ENCODE measurements at places on chromosomes 6 and 20.

- DNase-seq, result no peak
These were observed 38.5 kb downstream of the RBM38 start for GRCh38 chr20:57429580-57430200.

DNA sequence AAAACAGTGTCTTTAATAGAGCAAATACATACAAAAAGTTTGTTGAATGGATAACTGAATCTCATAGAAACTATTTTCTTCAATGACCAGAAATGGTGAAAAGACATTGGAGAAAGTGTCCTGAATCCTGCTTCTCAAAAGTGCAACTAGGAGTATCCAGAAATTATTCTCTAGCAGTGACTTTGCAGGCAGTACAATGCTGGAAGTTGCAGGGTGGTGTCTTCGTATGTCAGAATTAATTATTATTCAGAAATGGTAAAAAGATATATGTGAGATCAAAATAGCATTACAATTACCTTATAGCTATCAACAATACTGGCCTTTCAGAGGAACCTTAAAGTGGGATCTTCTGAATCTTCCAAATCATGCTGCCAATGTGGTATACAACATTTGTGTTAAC lies 10.0 kb downstream of the FRK start:
- DNase-seq, result no peak

DNA sequence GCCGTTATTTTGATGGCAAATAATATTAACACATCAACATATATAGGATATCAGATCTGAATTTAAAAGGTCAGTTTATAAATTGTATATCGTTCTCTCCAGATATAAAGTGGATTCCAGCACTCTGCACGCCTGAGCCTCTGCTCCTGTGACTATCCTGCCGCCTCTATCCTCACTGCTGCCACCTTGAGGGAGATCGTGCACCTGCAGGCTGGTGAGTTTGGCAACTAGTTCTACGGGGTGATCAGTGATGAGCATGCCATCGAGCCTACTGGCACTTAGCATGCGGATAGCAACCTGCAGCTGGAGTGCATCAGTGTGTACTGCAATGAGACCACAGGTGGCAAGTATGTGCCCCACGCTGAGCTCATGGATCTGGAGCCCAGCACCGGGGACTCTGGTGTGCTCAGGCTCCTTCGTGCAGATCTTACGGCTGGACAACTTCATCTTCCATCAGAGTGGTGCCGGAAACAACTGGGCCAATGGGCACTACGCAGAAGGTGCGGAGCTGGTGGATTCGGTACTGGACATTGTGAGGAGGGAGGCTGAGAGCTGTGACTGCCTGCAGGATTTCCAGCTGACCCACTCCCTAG lies 84.9 kb downstream of the FBXO5 start:
- DNase-seq, result no peak

GRCh38 chr6:53244399-53244931 lies 95.8 kb upstream of the GCM1 start:
- DNase-seq, result no peak

- no peak for DNase-seq
These were observed 44.5 kb upstream of the STMND1 start for GRCh38 chr6:17057322-17057721.

DNA sequence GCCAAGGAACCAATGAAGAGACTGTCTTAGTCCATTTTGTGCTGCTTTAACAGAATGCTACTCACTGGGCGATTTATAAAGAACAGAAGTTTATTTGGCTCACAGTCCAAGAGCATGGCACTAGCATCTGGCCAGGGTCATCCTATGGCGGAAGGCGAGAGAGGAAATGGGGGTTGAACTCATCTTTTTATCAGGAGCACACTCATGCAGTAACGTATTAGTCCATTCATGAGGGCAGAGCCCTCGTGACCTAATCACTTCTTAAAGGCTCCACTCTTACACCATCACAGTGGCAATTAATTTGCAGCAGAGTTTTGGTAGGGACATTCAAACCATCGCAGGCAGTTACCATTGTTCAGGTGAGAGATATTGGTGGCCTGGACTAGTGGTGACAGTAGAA lies 8.5 kb downstream of the ARFGEF2 start:
- DNase-seq, result no peak

DNA sequence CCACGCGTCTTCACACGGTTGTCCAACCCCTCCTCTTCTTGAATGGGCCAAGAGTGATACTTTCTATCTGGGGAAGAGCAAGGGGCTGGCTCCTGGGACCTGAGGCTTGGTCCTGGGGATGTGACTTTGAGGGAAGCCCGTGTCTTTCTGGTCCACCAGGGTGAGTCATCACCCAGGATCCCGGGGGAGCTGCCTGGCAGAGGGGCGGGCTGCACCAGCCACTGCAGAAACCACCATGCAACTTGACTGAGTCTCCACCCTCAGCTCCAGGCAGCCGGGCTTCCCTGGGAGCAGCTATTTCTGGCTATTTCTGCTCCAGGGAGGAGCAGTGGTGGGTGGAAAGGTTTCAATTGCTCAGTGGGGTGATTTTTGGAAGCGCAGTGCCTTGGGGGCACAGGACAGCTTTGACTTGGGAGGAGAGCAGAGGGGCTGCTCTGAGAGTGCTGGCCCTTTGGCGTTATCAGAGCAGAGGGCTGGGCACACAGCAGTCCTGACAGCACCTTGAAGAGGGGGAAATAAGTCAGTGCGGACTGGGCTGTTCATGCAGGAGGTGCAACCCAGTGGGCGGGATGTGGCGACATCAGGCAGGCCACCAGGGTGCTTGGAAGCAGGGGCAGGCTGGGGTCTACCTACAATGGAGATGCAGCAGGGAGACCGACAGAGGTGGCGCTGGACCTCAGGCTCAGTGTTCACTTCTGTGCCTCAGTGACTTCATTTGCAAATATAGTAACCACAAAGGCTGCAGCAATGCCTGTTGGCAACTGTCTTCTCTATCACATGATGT lies 45.1 kb upstream of the FAM83D start:
- no peak for DNase-seq

GRCh38 chr20:19411811-19412210 lies 199.4 kb downstream of the SLC24A3 start:
- no peak for DNase-seq

GRCh38 chr6:99467509-99468106 lies 42.5 kb upstream of the PNISR start:
- no peak for DNase-seq

GRCh38 chr6:6701864-6702263 lies 113.3 kb downstream of the LY86 start:
- no peak for DNase-seq

GRCh38 chr6:13331516-13332348 lies 3.4 kb upstream of the TBC1D7 start:
- no peak for DNase-seq

- DNase-seq, result no peak
These were observed 82.6 kb upstream of the PREP start for GRCh38 chr6:105485456-105485855.

DNA sequence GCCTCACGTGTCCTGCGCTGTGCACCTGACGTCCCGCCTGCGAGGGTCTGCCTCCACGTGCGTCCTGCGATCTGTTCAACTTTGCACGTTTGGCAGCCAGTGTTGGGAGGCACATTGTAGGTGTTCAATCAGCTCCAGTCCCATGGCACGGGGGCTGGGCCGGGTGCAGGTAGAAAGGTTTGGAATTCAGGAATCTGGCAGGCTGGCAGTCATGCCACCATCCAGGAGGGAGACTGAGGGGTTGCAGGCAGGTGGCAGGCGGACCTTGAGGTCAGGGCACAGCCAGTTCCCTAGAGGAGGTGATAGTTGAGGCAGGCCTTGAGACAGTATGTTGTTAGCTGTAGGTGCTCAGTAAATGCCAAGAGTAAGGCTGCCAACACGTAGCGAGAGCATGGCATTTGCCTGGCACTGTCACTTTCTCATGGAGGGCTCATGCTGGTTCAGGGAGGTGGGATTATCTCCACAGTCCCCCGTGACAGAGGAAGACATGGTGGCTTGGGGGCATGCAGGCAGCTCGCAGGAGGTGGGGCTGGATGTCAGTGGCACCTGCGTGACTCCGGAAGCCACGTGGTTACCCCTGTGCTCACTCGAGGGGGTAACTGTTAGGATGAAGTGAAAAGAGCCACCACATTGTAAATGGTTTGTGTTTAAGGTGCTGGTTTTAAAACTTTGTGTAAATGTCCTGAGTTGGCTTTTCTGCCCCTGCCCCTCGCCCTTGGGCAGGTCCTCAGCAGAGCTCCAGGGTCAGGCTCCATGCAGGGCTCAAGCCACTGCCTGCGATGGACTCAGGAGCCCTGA lies 111.8 kb upstream of the FRMD1 start:
- DNase-seq, result no peak

DNA sequence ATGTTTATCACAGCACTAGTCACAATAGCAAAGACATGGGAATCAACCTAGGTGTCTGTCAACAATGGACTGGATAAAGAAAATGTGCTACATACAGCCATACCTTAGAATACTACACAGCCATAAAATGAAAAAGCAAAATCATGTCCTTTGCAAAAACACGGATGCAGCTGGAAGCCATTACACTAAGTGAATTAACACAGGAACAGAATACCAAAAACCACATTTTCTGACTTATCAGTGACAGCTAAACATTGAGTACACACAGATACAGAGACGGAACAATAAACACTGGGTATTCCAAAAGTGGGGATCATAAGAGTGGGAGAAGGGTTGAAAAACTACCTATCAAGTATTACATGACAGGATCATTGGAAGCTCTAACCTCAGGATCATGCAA lies 43.3 kb upstream of the DST start:
- no peak for DNase-seq

- no peak for DNase-seq
These were observed 33.5 kb upstream of the PHIP start for GRCh38 chr6:79111549-79111948.

DNA sequence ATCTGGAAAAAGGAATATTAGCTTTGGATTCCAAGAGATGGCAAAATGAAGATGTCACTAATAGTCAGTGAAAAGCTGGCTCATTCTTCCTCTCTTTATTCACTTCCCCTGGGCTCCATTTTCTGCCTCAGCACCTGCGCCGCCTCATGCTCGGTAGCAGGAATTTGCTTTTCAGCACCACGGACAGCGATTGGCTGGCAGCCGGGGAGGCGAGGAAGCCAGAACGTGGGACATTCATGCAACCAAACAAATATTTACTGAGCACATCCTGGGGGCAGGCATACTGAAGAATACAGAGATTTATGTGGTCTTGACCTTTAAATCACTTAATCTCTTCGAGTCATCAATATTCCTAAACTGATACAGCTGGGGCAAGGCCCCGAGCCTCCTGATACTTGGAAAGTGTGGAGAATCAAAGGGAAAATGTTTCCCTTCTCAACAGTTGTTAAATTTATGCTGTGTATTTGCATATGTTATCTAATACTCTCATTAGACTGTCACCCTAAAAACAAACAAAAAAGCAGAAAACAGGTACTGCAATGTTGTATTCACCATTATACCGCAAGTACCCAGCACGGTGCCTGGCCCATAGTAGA lies 12.1 kb upstream of the PDYN start:
- no peak for DNase-seq

DNA sequence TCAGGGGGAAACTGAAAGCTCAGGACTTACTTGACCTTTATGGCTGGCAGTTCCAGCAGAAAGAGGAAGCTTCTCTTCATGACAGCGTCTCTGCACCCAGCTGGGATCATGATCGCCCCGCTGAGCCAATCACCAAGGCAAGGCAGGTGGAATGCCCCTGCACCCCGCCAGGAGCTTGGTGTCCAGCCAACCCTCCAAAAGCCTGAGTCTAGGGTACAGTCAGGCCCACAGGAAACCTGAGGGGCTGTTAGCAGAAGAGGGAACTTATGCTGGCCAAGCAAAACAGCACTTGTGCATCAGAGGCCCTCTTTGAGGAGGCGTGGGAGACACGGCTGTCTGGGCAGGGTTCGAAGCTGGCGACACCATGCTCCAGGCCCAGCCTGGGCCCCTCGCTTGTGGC lies 188.3 kb upstream of the GMDS start:
- no peak for DNase-seq

- DNase-seq, result no peak
These were observed 296.2 kb downstream of the RIMS1 start for GRCh38 chr6:72182337-72183246.

DNA sequence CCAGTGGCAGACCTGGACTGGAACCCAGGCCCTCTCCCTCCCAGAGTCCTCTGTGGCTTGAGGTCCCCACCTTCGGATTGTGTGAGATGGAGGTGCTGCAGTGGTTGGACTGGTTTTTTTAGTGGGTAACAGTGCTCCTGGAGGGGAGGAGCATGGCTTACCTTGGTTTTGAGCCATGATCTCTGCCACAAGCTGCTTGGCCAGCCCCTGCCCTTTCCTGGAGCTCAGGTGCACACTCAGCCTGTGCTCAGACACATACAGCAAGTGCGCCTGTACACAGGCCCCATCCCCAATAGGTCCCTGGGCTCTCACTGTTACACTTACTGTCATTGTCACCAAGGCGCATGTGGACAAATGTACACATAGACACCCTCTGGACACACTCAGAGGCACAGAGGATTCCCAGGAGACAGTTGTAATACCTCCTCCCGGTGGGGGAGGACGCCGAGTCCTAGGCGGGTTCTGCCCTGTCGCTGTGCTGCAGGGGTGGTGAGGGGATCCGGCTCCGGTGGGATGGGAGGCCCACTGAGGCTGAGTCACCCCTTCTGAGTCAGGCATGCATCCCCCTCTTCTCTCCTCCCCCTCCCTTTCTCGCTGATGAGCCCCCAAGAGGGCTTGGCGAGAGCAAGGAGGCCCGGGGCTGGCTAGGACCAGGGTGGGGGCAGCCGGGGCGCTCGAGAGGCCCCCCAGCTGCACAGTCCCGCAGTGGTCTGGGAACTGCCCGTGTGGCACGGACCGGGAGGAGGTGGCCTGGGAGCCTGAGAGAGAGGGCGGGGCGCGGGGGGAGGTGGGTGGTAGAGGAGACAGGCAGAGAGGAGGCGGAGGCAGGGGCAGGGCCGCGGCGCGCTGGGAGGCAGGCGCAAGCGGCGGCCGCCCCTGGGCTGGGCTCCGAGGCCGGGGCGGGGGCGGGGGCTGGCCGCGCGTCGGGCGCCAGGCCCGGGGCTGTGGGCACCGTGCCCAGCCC lies 522 bp upstream of the EPB41L1 start:
- DNase-seq, result no peak

GRCh38 chr20:9149087-9149486 lies 80.2 kb downstream of the PLCB4 start:
- no peak for DNase-seq

DNA sequence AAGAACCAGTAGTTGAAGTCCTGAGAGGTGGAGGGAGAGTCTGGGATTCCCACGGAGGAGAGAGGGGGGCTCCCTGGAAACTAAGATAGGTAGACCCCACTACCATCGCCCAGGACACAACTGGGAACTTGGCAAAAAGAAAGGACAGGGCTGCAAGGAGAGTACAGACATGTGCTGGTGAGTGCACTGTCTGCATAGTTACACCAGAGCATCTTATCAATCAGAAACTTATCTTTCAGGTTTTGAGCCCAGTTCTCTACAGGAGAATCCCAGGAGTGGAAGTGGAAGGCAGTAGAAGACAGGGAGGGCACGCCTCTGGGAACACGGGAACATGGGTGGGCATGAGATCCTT lies 12.2 kb downstream of the NFKBIL1 start:
- DNase-seq, result no peak

- no peak for DNase-seq
These were observed 46.9 kb upstream of the POU3F2 start for GRCh38 chr6:98787435-98787834.

GRCh38 chr20:44788706-44789456 lies 21.5 kb downstream of the RIMS4 start:
- DNase-seq, result no peak
